ENCODE measurements at places on chromosomes 6 and 20.
A peak's percentile ranks its signal among the peaks of the same experiment; 100 is the strongest.

- DNase-seq, result no peak
These were observed 26.7 kb upstream of the TFAP2B start for GRCh38 chr6:50791900-50792508.

- DNase-seq, result peak; percentile 84
These were observed 44.4 kb downstream of the DTD1 start for GRCh38 chr20:18632196-18632789.

GRCh38 chr20:13121840-13122515, 99.1 kb upstream of the ISM1 start:
- DNase-seq, result no peak

- DNase-seq, result no peak
These were observed 94.3 kb upstream of the BEND3 start for GRCh38 chr6:107209406-107210305.

GRCh38 chr20:25287631-25288290, 39.9 kb downstream of the PYGB start:
- peak; percentile 50 for DNase-seq

DNA sequence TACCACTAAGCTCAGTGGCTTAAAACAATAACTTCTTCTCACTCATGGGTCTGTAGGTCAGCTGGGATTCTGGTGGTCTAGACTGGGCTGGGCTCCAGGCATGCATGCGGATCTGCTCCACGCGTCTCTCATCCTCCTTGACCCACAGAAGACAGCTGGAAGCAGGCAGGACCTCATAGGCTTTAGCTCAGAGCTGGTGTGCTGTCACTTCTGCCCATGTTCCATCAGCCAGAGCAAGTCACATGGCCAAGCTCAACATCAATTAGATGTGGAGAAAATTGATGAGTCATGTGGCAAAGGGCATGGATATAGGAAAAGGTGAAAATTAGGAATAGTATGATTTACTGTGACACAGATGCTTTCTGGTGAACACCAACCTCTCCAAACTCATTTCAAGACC, 57.4 kb upstream of the PSMF1 start:
- no peak for DNase-seq

GRCh38 chr6:52399511-52400312, 20.4 kb upstream of the EFHC1 start:
- DNase-seq, result no peak

- DNase-seq, result no peak
These were observed 24.7 kb downstream of the KCNK17 start for GRCh38 chr6:39289490-39289889.

DNA sequence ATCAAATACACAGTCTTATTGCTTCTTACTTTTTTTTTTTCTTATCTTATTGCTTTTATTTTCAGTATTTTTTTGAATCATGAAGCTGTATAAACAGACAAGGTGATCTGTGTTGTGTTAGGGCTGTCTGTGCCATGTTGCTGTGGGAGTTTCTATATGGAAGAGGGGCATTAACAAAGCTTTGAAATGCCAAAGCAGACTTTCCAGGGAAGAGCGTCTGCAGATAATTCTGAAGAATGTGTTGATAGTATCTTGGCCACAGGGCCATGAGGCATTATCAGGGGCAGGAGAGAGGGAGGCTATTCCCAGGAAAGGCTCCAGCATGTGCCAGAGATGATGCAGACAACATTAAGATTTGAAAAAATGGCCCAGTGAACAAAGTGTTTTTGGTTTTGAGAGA, 354.5 kb downstream of the UTRN start:
- DNase-seq, result no peak

GRCh38 chr20:20706285-20706684, 6.2 kb downstream of the RALGAPA2 start:
- DNase-seq, result no peak

Data from posterior vena cava (tissue), 2 donors.